Daoy (cell line): ENCODE measurements at places on chromosomes 4 and X. TPM values are rescaled to one million over a fixed set of nuclear protein-coding genes. Genes with fewer than 3 reads are reported as not detected.

The RAI2 gene
- 0.86 TPM in 1 of 2 replicates, not detected in the other for total RNA-seq

The MAGEA4 gene
- not detected in 2 replicates for total RNA-seq

The ATP8A1 gene
- 0.98 and 1.7 TPM in 2 replicates for total RNA-seq

The ENAM gene
- total RNA-seq, result not detected in 2 replicates

The RGN gene
- total RNA-seq, result not detected in 2 replicates

The TMPRSS11B gene
- total RNA-seq, result not detected in 2 replicates

The GPAT3 gene
- total RNA-seq, result 29.7 and 31.3 TPM in 2 replicates

The CLDN2 gene
- not detected in 2 replicates for total RNA-seq

The SLC4A4 gene
- total RNA-seq, result 1.2 and 2.6 TPM in 2 replicates

The CCNA2 gene
- total RNA-seq, result 124 and 154 TPM in 2 replicates

The ALB gene
- not detected in 2 replicates for total RNA-seq

The HEPH gene
- total RNA-seq, result 0.09 TPM in 1 of 2 replicates, not detected in the other

The TCEAL1 gene
- 14.7 and 19.0 TPM in 2 replicates for total RNA-seq

The JAKMIP1 gene
- 0.40 and 1.3 TPM in 2 replicates for total RNA-seq

The ATP5ME gene
- total RNA-seq, result 101 and 109 TPM in 2 replicates

The GRID2 gene
- 1.1 and 3.5 TPM in 2 replicates for total RNA-seq

The NDST4 gene
- total RNA-seq, result not detected in 2 replicates

GRCh38 chr4:2073808-2074481, 14.8 kb downstream of the NAT8L start:
- no peak for DNase-seq

- no peak for DNase-seq
These were observed 167.5 kb downstream of the PALLD start for GRCh38 chr4:168664242-168664891.

- no peak for DNase-seq
These were observed 46.8 kb downstream of the NFKB1 start for GRCh38 chr4:102547973-102548372.

- DNase-seq, result no peak
These were observed 127.6 kb downstream of the EIF4E start for GRCh38 chr4:98801259-98801725.

DNA sequence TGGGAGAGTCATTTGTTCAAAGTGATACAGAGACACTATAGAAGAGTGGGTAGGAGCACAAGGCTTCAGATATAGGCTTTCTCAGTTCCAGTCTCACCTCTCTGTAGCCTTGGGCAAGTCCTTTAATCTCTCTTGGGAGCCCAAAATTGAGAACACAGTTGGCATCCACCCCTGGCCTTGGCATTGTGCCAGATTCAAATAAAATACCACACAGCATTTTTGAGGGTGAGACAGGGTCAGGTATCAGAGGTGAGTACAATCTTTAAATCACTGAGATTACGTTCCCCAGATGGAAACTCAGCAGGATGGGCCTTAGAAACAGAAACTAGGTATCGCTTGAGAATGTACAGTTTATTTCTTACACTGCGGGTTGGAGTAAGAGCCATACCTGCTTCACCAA, 25.2 kb upstream of the SMIM10L2A start:
- no peak for DNase-seq

GRCh38 chr4:80336582-80336981, 1.1 kb downstream of the CFAP299 start:
- peak; percentile 34 for DNase-seq

- no peak for DNase-seq
These were observed 15.6 kb downstream of the RPS3A start for GRCh38 chr4:151114986-151115385.

DNA sequence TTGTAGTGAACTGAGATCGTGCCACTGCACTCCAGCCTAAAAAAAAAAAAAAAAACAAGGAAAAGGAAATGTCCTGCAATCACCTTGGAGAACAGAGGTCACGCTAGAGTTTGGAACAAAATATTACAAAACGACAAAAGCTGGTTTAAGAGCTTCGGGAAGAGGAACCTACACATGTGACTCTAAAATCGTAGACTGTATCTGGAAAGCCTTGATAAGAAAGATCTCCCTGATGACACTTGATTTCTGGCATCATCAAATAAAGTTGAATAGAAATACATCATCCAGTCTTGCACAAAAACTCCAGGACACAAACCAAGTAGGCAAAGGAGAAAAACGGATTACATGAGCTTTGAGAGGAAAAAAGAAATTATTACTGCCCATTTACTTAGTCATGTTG, 31.1 kb upstream of the DOCK11 start:
- DNase-seq, result no peak

- no peak for DNase-seq
These were observed 422.6 kb upstream of the SLIT2 start for GRCh38 chr4:19829101-19829500.

DNA sequence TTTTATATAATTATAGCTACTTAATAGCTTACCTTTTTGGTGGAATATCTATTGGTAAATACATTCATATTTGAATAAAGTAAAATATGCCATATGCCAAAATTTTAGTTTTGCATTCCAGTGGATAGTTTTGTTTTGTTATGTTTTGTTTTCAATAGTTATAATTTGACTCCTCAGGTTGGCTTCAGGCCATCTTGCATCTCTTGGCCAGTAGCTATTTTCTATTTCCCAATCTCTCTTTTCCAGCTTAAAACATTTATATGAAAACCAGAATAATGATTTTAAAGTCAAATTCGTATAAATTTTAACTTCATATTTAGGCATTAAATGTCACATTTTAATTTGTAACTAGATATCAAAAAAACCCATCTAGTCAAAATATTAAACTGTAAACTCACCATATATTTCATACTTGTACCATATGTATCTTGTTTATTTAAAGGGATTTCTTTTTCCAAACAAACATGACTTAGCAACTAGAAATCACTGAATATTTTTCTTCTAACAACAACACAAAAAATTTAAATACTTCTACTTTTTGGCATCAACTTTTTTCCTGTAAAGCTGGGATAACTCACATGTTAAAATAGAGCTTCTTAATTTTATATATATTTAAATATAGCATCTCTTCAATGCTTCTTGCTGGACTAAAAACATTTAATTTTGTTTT, 1209.6 kb downstream of the PCDH7 start:
- DNase-seq, result no peak

DNA sequence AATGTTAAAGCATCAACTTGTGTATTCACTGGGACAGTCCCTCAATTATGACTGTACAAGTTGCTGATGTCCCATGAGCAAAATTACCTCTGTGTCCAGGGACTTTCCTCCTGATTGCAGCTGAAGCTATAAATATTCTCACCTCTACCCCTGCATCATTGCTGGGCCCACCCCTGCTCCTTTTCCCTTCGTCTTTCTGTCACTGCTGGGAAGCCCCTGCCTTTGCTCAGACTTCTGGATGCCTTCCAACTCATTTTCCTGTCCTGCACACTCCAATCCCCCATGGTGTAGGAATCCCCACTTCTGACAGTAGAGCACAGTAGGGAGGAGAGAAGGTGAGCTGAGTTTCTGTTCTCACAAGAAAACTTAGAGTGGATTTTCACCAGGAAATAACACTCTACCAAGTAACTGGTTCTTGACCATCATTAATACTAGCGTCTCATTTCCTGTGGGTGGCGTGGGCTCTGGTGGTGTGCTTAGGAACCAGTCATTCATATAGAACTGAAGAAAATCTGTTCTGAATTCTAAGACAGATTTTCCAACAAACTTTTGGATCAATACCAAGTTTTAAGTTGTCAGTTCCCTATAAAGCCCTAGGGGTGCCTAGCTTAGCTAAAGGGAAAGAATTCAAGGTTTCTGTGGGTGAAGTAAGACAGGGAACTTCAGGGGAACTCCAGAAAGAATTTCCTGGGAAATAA, 136.2 kb upstream of the MED14 start:
- peak; percentile 10 for DNase-seq

DNA sequence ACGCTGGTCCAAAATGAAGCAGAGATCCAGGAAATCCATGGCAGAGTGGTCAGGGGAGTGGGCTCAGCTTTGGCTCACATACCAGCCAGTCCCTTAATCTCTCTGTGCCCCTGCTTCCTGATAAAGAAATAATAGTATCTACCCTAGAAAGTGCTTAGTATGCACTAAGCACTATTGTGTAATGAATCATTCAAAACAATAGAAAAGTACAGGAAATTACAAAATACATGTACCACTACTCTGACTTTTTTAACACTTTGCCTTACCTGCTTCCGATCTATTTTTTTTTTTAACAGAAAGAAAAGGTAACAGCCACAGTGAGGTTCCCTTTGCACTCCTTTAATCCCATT, 49.9 kb downstream of the TBC1D9 start:
- DNase-seq, result no peak

- DNase-seq, result no peak
These were observed 381.9 kb downstream of the RAB28 start for GRCh38 chr4:13102092-13102742.

- no peak for DNase-seq
These were observed 388.7 kb downstream of the PCDH10 start for GRCh38 chr4:133537780-133538281.

GRCh38 chrX:10017872-10018271, 50.7 kb downstream of the CLDN34 start:
- DNase-seq, result peak; percentile 71

GRCh38 chrX:37958525-37959211, 47.7 kb upstream of the SYTL5 start:
- DNase-seq, result no peak

DNA sequence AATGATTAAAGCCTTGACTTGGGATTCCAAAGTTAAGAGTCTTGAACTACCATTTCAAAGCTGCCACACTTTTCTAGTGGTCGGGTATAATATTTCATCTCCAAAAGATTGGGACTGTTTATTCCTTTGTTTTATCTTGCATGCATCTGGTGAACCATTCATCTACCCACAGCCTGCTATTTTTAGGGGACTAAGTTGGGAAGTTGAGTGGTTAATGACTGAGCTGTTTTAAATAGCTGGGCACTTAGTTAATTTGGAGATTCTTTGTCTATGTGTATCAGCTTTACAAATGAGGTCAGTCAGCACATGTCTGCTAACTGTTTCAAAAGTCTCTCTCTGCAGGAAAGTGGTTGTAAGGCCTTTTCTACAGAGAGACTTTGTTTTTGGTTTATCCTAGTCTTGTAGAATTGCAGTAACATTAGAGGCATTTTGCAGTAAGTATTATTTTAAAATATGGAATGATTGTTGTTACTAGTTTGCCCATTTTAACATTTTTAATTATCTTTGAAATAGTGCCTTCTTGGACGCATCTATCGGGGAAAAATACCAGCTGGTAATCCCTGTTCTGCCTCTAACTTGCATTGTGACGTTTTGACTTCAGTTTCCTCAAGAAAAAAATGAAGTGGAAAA, 8.2 kb downstream of the BMP2K start:
- DNase-seq, result peak; percentile 17

DNA sequence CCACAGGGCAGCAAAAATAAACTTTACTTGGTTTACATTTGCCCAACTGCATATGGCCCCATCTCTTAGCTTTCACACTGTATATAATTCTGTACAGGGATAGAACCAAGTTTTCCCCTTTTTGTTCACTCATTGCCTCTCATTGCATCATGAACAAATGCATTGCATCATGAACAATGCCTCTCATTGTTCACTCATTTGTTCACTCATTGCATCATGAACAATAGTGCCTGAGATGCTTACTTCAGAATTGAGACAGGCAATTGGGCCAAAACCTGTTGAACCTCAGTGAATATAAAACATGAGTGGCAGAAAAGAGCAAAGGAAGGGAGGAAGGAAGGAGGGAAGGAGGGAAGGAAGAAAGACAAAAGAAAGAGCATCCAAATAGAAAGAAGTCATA, 98.2 kb downstream of the SOWAHB start:
- DNase-seq, result no peak

DNA sequence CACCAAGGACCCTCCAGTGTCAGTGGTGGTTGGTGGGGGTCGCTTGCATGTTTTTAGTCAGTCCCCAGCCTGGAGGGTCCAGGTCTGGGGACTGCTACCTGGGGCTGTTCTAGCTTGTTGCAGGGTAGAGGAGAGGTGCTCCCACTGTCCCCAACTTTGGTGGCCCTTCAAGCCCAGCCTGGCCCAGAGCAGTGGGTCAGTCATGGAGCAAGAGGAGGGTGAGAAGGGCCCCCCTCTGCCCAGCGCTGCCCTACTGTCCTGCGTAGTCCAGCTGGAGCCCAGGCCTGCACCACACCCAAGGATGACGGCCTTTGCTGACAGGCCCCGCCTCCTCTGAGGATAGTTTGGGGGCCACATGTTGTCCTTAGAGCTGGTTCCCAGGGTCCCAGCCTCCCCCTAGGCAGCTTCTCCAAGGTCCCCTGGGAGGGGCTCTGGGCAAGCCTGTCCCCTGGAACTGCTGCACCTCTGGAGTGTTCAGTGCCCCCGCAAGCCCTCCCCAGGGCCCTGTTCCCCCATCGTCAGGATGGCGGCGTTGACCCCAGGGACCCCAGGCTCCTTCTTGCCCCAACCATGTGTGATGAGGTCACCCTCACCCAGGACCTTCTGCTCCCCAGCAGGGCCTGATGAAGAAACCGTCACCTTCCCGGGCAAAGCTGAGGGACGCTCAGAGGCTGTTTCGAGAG, 6.8 kb downstream of the CFAP99 start:
- DNase-seq, result no peak

GRCh38 chrX:3653111-3653510, 60.3 kb downstream of the PRKX start:
- no peak for DNase-seq
